GDM1 (cell line): ENCODE measurements at places on chromosomes 3 and 15.
A peak's percentile ranks its signal among the peaks of the same experiment; 100 is the strongest.

DNA sequence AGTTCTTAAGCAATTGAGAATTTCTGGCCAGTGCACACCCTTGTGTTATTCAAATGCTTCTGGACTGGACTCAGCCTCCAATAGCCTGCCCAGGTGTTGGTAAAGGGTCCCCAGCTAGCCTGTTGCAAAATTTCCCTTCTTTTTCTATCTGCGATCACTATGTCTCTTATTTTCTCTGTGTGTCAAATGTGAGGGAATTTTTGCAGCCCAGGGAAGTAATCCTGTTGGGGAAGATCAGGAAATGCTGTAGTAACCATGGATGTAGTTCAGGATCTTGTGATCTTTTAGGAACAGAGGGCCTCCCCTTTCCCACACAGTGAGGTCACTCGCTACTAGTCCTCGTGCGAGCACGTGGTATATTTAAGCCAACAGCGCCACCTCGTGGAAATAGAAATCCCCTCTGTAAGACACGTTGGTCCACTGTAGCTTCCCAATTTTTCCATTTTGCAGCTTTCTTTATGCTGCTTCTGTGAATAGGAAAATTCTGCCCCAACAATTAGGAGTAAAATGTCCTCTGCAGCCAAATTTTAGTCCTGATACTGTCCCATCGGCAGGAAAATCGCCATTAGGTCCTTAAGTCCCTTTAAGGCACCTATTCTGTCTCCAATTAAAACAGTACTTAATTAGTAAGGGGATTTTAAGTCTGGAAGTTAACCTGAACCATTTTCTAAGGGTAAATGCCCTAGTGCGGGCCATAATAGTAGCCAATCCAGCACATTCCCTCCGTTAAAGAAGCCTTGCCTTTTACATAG is 4.0 kb upstream of the SMCO1 start:
- DNase-seq, result peak; percentile 59

GRCh38 chr3:175434561-175434960 is 575.4 kb downstream of the NAALADL2 start:
- no peak for DNase-seq

DNA sequence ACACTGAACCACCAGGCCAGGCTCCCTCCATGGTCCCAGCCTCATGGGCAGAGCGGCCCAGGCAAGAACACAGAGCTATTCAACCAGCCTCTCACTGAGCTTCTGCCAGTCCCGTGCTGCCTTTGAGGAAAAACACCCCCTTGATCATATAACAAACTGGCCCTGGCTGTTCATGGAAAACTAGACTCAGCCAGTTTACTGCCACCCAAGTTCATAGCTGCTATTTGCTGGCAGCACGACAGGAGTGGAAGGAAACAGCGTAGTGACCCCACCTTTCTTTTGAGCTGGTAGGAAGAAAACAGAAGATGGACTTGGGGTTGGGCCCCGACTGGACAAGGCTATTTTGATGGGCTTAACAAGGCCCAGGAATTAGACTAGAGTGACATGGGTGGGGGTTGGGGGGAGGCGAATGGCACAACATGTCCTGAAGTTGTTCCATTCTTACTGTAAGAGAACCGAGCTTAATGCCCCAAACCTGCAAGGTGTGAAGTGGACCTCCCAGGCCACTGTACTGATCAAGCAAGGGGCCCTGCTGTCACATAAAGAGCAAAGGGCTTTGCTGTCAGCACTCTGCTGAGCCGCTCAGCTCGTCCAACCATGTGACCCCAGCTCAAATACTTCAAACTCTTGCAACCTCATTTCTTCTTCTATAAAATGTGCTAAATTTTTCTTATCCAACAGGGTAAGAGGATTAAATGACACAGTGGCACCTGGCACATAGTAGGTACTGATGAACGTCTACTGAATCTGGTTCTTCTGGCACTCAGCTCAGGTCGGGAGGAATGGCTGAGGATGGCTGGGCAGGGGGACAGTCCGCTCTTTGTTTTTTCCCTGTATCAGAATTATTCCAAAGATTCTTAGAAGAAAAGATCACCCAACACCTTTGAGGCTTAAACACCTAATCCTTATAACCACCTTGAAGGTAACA is 1.6 kb downstream of the FBXL22 start:
- no peak for DNase-seq

DNA sequence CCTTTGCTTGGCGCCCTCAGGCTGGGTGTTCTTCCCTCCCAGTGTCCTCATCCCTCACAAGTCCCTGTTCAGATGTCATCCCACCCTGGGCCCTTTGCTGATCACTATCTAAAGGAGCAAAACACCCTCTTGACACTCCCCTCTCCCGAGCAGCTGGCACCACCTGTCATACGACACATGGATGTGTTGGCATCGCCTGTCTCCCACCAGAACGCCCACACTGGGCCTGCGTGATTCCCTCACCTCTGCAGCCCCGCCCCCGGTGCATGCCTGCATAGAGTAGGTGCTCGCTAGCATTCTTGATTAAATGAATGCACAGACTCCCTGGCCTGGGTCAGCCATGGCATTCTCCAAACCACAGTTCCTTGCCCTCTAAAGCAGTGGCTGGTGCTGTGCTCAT is 75.8 kb downstream of the DNAJB8 start:
- no peak for DNase-seq

DNA sequence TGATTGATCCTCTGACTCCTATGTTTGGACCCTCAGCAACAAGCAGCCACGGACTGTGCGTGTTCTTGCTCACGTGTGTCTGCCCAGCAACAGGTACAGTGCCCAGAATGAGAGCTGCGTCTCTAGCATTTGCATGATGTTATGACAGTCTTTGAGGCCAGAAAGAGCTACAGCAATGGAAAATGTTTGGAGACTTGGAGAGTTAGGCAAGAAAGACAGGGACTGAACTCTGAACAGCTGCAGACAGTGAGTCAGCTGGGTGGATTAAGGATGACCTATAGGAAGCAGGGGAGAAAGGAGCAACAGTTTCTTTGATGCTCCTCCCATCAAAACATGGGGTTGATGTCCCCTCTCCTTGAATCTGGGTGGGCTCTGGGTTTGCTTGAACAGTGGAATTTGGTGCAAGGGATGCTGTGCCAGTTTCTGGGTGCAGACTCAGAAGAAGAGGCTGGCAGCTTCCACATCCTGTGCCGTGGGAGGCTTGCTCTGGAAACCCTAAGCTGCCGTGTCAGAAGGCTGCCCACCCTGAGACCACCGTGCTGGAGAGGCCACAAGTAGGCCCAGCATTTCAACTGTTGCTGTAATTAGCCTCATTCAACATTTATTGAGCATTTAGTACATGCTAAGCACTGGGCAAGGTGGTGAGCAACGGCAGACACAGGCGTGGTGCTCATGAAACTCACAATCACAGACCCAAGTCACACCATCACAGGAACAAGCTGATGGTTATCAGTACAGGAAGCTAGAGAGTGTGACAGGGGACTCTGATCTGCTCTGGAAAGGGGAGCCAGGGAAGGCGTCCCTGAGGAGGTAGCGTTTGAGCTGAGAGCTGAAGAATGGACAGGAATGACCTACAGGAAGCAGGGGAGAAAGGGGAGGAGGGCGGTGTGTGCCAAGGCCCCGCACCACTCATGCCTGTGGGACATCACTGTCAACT is 21.7 kb downstream of the CCR9 start:
- DNase-seq, result no peak

DNA sequence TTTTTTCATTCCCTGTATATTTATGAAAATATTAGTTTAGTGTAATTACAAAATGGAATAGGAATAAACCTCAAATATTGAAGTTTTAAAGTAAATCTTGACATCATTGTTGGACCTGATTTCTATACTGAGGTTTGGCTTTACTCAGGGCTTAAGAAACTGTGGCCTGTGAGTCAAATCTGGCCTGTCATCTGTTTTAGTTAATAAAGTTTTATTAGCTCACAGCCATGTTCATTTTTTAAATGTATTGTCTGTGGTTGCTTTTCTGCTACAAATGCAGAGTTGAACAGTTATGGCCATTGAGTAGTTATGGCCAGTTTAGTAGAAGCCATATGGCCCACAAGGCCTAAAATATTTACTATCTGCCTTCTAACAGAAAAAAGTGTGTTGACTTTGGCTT is 80.7 kb downstream of the DIPK2A start:
- no peak for DNase-seq

DNA sequence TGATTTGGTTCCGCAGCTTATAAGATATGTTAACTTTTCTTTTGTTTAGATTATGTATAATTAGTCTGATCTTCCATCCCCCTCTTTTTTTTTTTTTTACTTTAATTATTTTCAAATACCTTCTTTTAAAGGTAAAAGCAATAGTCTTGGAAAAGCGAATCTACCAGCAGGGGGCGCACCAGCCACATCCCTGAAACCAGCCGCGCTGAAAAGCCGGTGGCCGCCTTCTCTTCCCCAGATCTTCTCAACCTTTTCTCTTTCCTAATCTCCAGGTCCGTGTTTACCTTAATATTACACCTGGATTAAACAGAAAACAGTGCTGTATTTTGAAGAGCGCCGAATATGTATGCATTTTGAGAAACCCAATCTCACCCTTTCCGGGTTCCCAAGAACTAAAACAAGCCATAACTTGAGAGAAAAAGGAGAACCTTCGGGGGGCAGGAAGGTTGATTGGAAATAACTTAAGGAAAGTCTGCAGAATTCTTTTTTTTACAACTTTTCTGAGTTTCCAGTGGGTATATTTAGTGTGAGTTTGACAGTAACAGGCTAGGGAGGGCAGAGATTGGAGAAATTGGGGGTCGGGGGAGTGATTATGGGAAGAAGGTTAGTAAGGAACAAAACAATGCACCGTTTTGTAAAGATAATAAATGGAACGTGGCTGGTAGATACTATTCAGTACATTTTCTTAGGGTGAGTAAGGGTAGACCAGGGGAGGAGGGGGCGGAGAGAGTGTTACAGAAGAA is 2.0 kb upstream of the SOX2 start:
- DNase-seq, result peak; percentile 25

DNA sequence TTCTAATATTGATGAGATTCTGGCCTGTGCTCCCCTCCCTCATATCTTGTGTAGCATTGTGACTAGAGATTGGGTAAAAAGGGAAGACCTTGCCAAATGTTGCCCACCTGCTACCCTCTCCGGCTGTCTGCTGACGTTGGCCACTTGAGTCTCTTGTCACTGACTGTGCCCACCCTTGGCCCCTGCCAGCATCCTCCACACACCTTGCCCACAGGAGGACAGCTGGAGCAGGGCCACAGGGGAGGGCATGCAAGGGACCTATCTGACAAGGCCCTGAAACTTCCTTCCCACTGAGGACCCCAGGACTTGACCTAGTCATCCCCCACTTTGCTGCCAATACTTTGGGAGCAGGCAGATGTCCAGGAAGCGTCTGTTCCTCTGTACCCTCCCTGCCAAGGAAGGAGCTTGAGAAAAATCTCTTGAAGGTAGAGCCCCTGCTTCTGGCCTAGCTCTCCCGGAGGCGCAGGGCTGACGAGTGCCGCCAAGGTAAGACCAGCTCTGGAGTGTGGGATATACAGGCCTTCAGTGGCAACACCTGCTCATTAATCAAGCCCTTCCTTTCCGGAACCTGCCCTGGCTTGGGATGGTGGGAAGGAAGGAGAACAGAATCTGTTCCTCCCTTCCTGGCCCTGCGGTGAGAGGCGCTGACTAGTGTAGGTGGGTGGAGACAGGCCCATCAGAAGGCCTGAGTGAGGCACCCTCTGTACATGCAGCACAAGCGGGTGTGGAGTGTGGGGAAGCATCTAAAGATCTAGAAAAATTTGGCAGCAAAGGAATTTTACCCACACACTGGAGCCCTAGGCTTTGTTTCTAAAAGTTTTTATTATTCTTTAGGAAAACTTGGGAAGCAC is 4.9 kb upstream of the PAK6 start:
- no peak for DNase-seq

GRCh38 chr3:160886421-160886820 is 130.4 kb downstream of the PPM1L start:
- DNase-seq, result no peak

DNA sequence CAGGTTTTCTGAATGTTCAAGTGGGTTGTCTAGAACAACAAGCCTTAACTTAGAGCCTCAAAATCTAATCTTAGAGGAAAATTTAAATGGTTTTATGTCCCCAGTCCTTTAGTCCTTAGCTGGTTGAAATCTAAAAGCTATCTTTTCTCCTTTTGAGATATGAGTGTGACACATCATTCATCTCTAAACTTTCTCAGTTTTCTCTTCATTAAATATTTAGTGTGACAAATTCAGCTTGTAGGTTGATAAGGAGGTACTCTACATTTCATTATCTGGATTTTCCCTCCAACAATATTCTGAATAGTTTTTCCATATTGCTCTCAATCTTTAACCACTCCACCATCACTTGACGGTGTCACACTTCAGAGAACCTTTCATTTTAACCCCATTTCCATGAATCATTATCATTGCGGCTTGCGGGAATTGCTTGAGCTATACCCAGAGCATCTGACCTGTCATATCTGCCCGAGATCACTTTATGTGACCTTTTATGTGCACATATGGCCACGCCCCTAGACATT is 16.1 kb upstream of the ATP8B4 start:
- no peak for DNase-seq

- DNase-seq, result no peak
Measured at GRCh38 chr15:99348412-99348811, 97.1 kb downstream of the LRRC28 start.

DNA sequence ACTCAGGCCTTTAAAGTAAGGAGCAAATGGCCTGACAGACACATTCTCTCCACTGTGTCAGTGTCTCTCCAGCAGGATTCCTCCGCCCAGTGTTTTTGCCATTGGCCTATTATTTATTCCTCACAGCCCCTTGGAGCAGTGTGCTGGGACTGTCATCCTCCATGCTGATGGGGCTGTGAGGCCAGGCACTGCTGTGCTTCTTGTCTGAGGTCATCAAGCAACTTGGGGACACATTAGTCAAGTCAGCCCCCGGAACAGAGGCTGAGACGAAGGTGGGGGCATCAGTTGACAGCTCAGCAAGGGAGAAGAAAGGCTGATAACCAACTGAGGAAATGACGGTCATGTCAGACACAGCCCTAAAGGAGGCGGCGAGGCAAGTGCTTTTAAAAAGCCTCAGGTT is 67.4 kb downstream of the XXYLT1 start:
- DNase-seq, result no peak

DNA sequence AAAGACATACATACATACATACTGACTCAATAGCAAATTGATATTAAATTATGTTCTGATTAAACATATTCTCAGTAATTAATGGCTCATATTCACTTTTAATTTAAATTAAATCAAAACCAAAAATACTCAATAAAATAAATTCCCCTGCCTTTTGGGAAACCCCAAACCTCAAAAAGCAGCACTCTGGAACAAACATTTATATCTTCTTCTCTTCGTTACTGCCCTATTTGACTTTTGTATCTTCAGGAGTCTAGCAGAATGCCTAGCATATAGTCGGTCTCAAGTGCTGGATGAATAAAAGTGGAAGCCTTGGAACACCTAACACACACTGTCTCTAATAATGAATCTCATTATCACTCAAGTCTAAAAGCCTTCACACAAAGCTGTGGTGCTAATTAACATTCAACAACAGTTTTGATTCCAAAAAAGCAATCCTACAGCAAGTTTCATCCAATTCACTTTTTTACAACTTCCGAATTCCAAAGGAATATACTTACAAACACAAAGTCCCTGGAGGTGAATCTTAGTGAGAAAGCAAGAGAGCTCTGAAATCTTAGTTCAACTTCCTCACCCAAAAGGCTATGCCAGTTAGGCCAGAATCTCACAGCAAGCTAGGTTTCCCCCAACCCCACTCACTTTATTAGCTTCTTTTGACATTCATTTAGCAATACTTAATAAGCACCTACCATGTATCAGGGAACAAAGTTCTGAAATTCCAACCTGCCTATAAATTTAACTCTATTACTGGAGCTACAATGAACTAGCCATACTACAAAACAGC is 35.0 kb downstream of the GSK3B start:
- no peak for DNase-seq

GRCh38 chr3:50226888-50227389 is 9.1 kb upstream of the GNAI2 start:
- no peak for DNase-seq

GRCh38 chr15:80028937-80029336 is 30.5 kb upstream of the ZFAND6 start:
- no peak for DNase-seq

GRCh38 chr3:195591852-195592251 is 8.1 kb upstream of the APOD start:
- no peak for DNase-seq
